ENCODE measurements at places on chromosomes 12 and 14.

- no peak for DNase-seq
Observed at GRCh38 chr12:42468921-42469320, 120.6 kb downstream of the PRICKLE1 start.

DNA sequence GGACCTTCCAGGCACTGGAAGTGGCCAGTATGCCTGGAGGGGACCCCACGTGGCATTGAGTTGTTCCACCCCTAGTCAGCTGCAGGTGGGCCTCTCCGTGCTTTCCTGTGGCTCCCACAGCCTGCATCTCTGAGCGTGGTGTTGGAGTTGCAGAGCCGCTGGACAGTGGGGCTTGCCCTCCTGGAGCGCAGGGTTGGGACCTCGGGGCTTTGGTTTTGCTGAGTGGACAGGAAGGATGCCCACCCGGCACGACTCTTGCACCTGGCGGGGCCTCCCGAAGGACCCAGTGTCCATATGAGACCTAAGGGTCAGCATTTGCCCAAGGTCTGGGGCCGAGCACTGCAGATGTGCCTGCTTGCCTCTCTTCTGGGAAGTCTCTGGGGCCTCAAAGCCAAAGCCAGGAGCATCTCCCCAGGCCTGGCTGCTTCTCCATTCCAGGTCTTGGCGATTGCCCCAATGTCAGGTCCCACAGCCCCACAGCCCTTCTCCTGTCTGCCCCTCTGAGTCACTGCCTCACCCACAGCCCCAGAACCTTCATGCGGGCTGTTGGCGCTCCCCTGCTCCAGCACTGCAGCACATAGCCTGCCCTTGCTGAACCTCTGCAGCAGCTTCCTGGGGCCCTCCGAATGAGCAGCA, 1.5 kb downstream of the PACS2 start:
- DNase-seq, result no peak

DNA sequence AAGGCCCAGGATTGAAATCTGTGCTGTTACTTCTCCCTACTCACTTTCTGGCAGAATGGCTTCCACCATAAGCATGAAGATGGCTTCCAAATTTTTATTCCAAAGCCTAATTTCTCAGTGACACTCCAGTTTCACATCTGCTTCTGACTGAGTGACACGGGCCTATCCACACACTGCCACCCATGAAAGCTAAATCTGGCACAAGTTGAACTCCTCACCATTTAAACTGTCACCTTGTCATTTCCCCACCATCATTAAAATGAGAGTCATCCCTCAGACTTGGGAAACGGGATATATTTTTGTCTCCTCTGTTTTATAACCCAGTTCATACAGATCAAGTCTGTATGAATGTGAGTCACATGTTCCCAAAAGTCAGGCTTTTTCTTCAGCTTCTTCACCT, 77.1 kb downstream of the MGST1 start:
- DNase-seq, result no peak

DNA sequence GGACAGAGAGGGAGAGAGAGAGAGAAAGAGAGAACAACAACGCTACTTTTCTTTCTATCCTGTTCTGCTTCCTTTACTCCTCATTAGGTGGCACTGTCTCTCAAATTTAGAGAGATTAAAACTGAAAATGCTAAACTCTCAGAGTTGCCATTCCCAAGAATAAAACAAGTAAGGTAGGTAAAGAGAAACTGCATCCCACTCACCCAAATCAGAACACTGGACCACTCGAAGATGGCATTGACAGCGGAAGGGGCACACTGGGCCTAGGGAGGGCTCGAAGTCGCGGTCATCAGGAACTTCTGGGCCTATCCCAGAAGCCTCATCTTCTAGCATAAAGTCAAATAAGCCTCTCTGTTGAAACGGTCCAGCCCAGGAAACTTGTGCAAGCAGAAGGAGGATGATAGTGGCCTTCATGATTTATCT, 4.5 kb downstream of the DCN start:
- peak; percentile 57 for DNase-seq

GRCh38 chr14:56814969-56815700, 4.9 kb upstream of the OTX2 start:
- no peak for DNase-seq

- DNase-seq, result no peak
Observed at GRCh38 chr14:61934385-61934784, 172.2 kb downstream of the SNAPC1 start.

DNA sequence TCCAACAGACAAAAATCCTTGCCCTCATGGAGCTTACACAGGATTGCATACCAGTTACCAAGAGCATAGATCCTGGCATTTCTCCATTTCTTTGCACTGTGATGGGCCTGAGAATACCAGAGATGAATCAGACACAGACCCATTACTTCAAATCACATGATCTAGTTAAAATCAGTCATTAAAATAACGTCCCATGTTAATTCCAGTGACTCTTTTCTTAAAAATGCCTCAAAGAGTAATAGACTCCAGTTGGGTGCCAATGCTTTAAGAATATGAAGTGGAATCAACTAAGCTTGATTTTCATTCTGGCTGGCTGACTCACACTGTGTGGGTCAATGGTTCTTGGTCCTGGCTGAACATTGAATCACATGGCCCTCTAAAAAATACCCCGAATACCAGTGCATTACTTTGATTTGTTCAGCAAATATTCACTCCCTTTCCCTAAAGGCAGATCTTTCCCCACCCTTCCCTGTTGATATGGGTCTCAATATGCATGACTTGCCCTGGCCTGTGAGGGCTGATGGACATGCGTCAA, 11.0 kb downstream of the ASB2 start:
- DNase-seq, result no peak

- DNase-seq, result no peak
Observed at GRCh38 chr12:25929142-25929541, 29.3 kb upstream of the RASSF8 start.

DNA sequence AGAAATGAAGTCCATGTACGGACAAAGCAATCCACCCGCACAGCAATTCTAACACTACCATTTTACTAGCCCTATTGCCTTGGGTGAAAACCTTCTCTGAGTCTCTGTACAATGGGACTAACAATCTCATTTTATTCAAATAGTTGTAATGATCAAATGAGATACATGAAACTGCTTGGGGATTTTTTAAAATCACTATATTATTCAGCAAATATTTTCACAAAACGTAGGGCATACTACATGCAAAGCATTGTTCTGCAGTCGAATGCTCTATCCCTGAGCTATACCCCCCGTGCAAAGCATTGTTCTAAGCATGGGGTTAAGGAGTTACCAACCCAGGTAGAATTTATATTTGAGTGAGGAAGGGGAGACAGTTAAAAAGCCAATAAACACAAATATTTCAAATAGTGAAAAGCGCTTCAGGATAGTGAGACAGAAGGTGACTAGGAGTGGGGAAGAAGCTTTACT, 554 bp upstream of the ATF7 start:
- no peak for DNase-seq

GRCh38 chr12:105089817-105090216, 5.6 kb upstream of the ALDH1L2 start:
- DNase-seq, result no peak

- DNase-seq, result peak; percentile 74
Observed at GRCh38 chr14:33026850-33027430, 88.3 kb downstream of the NPAS3 start.

- DNase-seq, result no peak
Observed at GRCh38 chr14:41570415-41571155, 36.1 kb upstream of the LRFN5 start.

DNA sequence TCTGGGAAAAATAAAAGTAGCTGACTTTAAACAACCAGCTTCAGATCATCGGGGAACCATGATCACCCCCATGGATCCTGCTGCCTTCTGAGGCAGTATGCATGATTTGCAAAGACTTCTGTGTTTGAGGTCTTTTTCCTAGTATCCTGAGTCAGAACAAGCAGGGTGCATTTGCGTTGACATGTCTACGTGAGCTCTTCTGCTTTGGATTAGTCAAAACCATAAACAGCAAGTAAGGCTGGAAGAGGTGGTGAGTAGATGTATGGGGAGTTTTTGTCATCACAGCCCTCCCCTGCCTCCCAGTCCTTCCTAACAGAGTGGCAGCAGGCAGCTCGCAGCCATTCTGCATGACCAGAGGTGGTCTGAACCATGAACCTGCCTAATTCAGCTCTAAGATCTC, 24.1 kb downstream of the PLEKHG7 start:
- DNase-seq, result no peak

DNA sequence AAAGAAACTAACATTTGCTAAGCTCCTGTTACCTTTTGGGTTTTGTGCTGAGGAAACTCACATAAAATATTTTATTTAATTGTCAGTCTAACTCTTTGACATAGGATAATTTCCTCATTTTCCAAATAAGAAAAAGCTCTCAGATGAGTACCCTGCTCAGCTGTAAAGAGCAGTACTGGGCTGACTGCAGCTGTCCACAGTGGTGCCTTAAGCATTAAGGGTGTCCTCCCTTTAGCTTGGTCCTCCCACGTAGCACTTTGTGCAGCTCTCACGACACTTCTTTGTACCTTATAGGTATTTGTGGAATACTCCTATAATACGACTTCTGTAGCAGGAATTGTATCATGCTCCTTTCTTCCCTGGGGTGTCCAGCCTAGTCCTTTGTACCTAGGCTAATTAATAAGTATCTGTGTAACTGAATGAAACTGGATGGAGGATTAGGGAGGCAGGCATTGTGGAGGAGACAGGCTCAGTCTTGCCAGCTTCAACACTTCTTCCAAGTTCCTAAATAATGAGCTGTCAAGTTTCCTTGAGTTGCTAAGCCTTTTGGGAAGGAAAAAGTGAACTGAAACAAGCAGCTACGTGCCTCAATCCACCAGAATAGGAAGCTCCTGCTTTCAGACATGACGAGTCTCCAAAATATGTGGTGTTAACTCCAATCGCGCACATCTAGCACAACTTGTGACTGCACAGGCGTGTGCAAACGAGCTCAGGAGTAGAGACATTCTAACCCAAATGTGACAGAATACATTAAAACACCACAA, 123.0 kb downstream of the SLC38A4 start:
- DNase-seq, result no peak

- DNase-seq, result no peak
Observed at GRCh38 chr12:103698752-103699560, 111.9 kb downstream of the STAB2 start.

- DNase-seq, result no peak
Observed at GRCh38 chr12:30110958-30111586, 327.3 kb upstream of the TMTC1 start.

GRCh38 chr12:94240171-94240570, 91.8 kb downstream of the PLXNC1 start:
- DNase-seq, result no peak

- DNase-seq, result no peak
Observed at GRCh38 chr12:52067081-52067374, 2.8 kb upstream of the ATG101 start.

- DNase-seq, result no peak
Observed at GRCh38 chr14:22448905-22449599, 140.0 kb downstream of the DAD1 start.

GRCh38 chr12:38279756-38280155, 36.8 kb upstream of the ALG10B start:
- DNase-seq, result no peak

DNA sequence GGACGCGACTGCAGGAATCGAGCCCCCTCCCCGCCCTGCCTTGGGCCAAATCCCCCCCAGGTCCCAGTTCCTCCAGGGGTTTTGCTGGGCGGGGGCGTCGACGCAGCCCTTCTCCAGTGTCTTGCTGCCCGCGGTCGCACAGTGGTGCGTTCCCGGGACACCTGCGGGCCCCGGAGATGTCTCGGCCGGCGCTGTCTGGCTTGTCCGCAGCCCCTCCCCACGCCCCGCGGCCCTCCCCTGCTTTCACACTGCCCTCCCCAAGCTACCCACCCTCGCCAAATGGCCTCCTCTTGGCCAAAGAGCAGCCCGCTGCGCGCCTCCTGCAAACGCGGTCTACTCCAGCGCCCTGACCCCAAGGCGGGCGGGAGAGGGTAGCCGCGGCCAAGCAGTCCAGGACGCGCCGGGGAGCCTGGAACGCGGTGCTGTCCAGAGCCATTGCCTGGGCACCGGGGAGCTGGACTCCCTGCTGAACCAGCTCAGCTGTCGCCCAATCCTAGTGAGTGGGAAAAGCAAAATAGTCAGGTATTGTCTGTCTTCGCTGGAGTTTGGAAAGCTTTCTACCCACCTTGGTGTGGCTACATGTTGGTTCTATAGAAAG, 122.0 kb downstream of the AACS start:
- peak; percentile 23 for DNase-seq

- no peak for DNase-seq
Observed at GRCh38 chr12:11653215-11653753, 3.8 kb downstream of the ETV6 start.

- no peak for DNase-seq
Observed at GRCh38 chr14:104999361-104999760, 13.8 kb downstream of the CLBA1 start.

DNA sequence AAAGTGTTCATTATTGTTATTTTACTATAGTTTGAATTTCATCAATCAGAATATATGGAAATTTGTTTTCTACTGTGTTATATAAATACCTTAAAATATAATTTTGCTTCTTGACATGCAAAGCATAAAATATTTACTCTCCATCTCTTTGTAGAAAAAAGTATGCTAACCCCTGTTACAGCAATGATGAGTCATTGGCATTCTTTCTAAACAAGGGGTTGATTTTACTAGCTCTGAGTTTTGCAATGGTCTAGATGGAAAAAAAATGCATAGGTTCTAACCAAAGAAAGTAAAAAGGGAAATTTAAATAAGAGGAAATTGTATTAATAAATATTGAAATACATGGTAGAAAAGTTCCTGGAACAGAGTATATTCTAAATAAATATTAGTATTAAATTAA, 990.2 kb upstream of the ATXN7L3B start:
- no peak for DNase-seq

DNA sequence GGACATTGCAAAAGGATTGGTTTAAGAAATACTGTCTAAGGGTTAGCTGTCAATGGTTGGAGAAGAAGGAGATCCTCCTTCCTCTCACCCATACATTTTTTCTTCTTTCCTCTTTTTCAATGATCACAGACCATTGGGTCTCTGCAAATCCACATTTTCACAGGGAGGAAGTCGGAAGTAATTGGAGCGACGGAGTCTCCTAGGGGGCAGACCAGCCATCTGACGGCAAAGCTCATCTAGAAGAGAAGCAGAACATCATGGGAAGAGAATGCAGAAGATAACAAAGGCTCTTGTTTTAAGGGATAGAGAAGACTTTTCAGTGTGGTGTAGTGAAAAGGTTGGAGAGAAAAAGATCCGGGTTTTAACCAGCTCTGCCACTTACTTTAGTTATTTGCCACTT, 14.7 kb downstream of the MFAP5 start:
- DNase-seq, result no peak

All from right hindlimb (tissue), 1 donor.